ENCODE measurements at places on chromosomes 3 and 15.

GRCh38 chr15:100234158-100235029, 107.4 kb downstream of the ADAMTS17 start:
- DNase-seq: no peak

- no peak for DNase-seq
Measured at GRCh38 chr3:180295811-180296210, 259.1 kb upstream of the PEX5L start.

DNA sequence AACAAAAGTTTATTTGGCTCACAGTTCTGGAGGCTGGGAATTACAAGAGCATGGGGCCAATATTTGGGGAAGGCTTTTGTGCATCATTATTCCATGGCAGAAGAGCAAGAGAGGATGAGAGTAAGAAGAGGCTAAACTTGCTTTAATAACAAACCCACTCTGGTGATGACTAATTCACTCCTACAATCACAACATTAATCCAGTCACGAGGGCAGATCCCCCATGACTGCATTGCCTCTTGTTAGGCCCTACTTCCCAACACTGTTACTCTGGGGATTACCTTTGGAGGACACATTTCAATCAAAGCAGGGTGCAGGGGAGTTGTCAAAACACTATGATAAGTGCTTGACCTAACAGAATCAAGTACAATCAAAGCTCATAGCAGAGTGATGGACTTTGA, 181.7 kb downstream of the BBX start:
- no peak for DNase-seq

- DNase-seq: no peak
Measured at GRCh38 chr3:72033666-72034428, 248.9 kb upstream of the PROK2 start.

- DNase-seq: no peak
Measured at GRCh38 chr3:144548346-144548745, 576.7 kb downstream of the DIPK2A start.

DNA sequence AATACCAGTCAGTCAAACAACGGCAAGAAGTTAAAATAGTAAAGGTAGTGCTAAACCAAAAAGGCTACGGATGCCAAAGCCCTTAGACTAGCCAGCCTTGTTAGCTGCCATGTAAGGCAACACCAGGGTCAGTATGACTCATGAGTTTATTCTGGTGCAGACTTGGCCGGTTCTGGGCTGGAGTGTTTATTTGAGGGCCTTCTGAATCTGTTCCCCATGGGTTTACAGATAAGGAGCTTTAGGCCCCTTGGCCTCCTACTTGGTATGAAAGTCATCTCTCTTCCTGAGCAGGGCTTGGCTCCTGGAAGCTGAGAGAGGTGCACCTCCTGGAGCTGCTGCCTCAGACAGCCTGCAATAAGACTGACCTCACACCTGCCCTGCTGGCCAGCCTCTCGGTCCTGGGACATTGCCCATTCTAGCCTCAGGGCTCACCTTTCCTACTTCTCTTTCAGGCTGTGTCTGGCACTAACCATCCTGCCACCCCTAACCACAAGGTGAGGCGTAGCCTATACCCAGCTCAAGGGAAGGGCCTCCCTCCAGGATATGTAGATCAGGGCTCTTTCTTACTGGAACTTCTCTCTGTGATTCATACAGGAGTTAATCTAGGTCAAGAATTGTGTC, 10.4 kb upstream of the RTP1 start:
- DNase-seq: no peak
